MM.1S (cell line): ENCODE measurements at places on chromosomes 5 and 9.

DNA sequence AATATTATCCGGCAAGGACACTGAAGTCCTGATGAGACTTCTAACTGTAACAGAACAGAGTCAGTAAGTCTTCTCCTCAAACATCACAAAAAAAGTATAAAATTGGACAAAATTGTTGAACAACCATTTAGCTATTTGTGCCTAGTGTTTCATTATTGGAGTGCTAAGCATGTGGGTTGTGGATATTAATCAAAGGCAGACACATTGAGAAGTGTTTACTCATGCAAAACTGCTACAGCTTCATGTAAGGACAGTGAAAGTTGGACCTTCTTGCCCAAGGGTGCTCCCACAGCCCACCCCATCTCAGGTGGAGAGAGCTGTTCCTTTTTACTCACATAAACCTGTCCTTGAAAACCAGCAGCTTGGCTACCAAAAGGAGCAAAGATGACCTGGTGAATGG, 355.1 kb upstream of the DAB2 start:
- DNase-seq: no peak

- DNase-seq: no peak
These were observed 41.2 kb downstream of the PDCD1LG2 start for GRCh38 chr9:5551368-5552150.

DNA sequence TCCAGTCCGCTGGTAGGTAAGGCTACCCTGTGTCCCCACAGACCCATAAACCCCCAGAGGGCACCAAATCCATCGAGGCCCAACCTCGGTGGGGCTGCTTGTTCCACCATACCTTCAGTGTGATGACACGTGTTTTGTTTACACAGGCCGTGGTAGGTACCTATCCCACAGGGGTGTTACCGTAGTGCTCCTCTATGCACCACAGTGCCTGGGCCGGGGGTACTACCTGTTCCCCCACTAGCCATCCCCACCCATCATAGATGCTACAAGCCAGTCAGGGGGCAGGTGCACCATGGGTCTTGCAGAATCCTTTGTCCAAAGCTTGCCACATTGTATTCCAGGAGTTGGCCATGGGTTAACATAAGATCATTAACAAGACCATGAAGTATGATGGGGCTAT, 796.2 kb downstream of the EFNA5 start:
- DNase-seq: no peak

- DNase-seq: no peak
These were observed 11.1 kb downstream of the FGF1 start for GRCh38 chr5:142674531-142675469.

DNA sequence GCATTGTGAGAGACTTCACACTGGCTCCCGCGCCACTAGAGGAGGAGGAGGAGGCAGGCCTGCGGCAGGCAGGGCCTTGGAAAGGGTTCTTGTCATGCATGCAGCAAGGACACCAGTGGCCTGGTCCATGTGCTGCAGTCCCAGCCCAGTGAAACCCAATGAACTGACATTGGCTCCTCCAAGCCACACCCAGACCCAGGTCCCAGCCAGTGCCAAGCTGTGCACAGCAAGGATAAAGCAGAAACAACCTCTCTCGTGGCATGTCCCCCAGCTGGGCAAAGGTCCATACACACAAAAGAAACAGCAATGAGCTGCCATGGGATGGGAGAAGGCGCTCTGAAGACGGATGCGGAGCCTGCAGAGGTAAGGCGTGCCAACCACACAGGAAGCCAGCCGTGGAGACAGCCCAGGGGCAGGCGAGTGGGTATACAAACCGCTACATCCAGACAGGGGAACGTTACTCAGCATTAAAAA, 89.2 kb downstream of the SEMA4D start:
- DNase-seq: peak; percentile 40

- DNase-seq: no peak
These were observed 114.8 kb downstream of the RGS3 start for GRCh38 chr9:113578279-113578865.

- no peak for DNase-seq
These were observed 126.7 kb upstream of the SHB start for GRCh38 chr9:38195737-38196161.

DNA sequence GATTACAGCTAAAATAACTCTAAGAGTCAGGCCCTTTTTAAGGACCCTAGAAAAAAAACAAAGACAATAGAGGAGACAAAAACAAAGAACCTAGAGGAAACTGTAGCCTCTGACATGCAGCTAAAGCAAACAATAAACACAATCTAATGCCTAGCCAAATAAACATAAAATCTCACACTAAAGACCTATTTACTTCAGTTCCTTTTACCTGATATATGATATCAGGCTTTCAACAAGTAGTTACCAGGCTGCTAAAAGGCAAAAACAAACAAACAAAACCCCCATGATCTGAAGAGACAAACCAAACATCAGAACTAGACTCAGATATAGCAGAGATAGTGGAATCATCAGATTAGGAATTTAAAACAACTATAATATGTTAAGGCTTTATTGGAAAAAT, 226.5 kb upstream of the POU5F2 start:
- DNase-seq: no peak

- no peak for DNase-seq
These were observed 9.7 kb upstream of the JADE2 start for GRCh38 chr5:134515801-134516200.

DNA sequence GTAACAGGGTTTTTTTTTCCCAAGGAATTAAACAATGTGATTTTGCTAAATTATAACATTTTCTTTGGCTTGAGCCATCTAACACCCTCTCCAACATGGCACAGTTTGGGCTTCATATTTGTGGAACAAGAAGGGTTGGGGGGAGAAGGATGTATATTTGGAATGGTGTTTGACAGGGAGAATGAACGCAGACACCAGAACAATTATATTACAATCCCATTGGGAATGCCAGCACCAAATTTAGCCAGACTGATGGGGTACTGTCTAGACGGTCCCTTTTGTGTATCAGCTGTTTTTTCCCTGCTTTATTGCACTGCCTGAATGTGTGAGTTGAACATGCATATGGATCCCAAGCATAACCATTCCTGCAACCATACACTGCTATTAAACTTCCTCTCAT, 130.9 kb upstream of the TMEM161B start:
- no peak for DNase-seq

- DNase-seq: no peak
These were observed 74.7 kb downstream of the AOPEP start for GRCh38 chr9:94801234-94801633.

DNA sequence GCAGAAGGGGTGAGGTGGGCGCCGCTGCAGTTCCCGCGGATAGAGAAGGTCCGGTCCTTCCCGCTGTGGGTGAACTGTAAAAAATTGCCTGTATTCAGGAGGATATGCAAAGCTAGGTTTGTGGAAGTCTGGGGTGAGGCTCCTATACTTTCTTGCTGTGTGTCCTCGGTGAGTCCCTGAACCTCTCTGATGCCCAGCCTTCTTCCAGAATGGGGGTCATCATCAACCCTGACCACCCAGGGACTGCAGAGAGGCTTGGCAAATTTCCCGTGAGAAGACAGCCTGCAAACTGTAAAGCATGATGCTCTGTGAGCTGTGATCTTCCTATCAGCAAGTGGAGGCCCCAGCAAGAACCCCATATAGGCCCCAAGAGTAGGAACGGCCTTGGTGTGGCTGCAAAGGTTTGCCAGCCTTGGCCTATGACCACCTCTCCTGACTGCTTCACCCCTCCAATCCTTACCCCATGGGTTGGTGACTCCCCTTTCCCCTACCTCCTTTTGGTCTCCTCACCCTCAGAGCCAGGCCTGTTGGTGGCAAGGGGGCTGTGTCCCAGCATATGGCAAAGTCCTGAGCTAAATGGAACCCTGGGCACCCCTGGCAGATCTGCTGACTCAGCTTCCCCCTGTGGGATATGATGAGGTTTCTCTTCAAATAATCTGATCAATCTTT, 760 bp downstream of the ALDH1B1 start:
- no peak for DNase-seq

DNA sequence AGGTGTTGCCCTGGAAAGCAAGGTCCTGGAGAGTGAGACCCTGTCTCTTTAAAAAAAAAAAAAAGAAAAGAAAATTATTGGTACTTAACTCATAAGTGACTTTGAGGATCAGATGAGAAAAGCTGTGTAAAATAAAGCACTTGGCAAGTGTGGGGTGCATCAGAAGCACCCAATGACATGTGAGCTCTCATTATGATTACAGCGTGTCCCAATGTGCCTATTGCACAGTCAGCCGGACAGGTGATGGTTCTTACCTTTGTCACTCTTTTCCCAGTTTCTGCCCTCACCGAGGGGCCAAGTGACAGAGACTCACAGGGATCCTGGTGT, 40.4 kb upstream of the IL17B start:
- no peak for DNase-seq

GRCh38 chr5:132763181-132764036, 13.6 kb downstream of the SEPTIN8 start:
- no peak for DNase-seq

DNA sequence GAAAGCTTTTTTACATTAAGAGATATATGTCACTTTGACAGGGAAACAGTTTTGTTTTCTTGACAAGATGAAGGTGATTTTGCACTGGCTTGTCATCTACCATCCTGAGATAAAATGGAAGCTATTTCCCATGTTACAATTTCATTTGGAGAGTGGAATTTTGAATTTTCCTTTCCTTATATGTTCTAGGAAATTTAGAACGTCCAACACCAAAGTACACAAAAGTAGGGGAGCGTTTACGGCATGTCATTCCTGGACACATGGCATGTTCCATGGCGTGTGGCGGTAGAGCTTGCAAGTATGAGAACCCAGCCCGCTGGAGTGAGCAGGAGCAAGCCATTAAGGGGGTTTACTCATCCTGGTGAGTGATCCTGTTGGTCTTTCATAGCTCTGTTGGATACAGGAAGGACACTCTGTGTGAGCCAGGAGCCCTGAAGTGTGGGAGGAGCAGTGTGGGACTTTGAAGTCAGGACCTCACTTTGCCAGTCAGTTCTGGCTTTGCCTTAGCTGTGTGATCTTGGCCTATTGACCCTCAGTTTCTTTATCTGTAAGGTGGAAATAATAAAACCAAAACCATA, 887 bp downstream of the PTPDC1 start:
- no peak for DNase-seq

- no peak for DNase-seq
These were observed 225.0 kb downstream of the AOPEP start for GRCh38 chr9:94951324-94952135.

GRCh38 chr5:149310947-149311658, 34.2 kb upstream of the GRPEL2 start:
- DNase-seq: no peak

DNA sequence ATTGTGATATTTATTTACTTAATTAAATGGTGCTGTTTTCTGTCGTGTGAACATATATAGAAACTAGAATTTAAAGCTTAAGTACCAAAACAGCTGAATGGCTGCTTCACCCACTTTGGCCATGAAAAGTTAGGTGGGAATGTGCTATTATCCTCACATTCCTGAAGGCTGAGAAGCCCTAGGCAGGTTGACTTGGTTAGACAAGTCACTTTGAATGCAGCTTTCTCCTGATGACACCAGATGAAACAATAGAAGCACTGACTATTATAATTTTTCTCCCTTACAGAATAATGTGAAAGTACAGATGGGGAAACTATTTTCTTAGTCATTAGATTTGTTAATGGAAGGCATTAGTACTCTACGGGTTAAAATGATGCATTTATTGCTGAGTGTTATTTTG, 65.1 kb upstream of the C5orf46 start:
- DNase-seq: no peak

- no peak for DNase-seq
These were observed 36.1 kb upstream of the KIF4B start for GRCh38 chr5:154977409-154977808.

DNA sequence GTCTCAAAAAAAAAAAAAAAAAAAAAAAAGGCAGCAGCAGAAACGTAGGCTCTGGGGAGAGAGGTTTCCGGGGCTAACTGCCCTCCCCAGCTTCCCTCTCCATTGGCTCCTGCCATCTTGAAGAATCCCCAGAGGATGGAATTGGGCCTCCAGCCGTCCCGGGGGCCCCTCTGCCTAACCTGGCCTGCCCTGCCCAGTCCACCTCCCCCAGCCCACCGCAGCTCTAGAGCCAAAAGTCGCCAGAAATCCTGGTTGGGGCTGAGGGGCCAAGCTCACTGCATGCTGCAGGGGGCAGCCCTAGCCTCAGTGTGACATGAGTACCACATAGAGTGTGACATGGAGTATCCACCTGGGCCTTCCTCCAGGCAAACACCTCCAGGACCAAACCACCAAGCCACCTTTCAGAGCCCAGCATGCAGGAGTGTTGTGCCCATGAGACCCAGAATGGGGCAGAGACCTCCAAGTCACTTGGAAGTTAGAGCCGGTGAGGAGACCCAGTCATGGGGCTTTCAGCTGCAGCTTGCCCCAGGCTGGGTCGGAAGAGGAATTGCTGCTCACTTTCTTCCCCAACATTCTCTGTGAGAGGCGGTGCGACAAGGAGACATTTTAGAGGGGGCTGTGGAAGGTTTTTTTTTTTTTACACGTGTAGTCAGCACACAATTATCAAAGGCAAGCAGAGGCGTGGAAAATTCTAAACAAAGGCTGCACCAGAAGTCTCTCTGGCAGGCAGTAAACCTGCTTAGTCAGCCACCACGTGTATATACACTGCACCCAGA, 17.6 kb downstream of the CD74 start:
- DNase-seq: no peak

DNA sequence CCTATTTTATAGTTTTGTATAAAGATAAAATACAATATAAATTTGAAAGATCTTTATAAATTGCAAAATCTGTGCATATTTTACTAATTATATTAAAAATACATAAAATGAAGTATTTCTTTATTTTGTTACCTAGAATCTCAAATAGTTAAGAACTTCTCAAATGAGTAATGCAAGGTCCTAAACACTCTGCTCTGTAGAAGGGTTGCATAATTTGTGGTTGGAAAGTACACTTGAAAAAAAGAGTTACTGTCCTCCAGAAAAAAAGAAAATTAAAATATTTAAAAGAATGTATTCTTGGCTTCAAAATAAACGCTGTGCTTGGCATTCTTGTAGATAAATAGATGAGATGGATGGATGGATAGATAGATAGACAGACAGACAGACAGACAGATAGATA, 428.8 kb upstream of the CDH6 start:
- no peak for DNase-seq

GRCh38 chr5:95043234-95043633, 241.7 kb downstream of the MCTP1 start:
- DNase-seq: no peak

DNA sequence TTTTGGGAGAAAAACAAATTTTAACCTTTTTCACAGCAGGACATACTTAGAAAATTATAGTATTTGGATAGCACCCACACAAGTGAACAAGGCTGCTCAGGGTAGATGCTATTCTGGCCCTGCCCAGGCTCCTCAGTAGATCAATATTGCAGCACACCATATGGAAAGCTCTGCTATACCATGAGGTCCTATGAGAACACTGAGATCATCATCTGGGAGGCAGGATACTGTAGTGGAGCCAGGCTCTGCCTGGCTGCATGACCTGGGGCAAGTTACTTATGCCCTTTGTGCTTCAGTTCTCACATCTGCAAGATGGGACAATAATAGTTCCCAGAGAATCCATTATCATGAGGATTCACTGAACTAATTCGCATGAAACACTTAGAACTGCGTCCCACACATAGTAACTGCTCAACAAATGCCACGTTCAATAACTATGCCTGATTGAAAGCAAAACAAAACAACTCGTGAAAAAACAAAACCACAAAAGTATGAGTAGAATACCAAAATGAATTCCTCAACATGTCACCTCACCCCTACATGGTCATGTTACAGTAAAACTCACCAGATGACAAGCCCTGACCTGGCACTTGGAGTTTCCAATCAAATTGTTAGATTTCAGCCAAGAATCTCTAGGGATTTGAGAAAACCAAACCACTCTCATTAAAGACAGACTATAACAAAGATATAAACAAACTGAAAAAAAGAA, 31.9 kb downstream of the ARSB start:
- DNase-seq: no peak
